ENCODE measurements at places on chromosomes 11 and 22.

- peak; percentile 71 for DNase-seq
These were observed 19.8 kb downstream of the PTDSS2 start for GRCh38 chr11:469684-470560.

DNA sequence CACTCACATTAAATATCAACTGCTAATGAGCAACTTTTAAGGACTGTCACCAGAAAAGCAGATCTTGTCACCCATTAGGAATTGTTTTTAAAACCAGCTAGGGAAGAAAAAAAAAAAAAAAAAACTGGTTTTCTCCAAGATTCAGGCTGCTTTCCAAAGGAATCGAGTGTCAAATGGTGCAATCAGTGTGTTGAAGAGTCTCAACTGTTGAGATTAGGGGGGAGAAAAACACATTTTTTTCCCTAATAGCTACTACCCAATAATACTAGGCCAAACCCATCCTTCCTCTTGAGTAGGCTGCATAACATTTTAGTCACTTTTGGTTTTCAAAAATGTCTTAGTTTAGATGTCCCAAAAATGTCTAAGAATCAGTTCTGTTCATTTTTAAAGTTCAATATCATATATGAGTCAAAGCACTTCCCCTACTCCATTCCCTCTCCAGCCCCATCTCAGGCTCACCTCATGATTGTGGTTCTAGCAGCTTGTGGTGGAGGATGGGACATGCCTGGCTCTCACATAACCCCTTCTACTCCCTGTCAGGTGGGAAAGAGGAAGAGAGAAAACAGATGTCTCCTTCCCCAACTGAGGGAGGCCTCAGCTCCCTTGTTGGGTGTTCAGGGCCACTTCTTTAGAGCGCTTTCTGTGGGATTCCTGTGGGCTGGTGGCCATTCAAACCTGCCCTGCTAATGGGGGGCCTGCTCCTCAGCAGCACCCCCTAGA, 193.6 kb downstream of the CWF19L2 start:
- DNase-seq = no peak

DNA sequence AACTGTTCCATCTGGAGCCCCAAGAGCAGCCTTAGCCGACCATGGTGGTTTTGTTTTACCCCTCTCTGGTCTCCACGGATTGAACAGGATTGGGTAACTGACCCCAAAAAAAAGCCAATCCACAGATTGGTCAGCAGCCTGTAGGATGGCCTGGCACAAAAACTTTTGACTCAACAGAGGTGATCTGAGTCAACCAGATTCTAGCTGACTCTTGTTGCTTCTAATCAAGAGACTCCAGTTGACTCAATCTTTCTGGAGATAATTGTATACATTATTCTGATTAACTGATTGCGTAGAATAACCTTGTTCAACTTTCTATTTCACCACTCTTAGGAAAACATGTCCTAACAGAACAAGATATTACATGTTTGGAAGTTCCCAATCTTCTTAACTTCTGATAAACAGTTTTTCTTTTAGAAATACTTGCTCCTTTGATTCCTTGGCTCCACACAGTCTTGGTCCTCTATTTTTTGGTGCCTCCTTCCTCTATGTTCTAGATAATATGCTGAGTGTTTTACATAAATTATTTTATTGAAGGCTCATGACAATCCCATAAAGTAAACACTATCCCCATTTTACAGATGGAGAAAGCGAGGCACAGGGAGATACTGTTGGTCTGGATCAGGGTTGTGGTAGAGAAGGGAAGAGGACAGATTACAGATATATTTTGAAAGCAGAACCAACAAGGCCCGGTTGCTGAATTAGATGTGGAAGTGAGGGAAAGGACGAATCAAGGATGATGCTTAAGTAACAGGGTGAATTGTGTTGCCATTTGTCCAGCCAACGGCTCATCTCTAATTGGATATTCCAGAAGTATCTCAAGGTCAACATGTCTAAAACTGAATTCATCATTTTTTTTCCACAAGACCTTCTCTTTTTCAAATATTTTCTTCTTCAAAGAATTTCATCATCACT, 11.5 kb upstream of the ZC3H12C start:
- DNase-seq = no peak

- DNase-seq = peak; percentile 70
These were observed 600 bp downstream of the FCHSD2 start for GRCh38 chr11:73141309-73142127.

DNA sequence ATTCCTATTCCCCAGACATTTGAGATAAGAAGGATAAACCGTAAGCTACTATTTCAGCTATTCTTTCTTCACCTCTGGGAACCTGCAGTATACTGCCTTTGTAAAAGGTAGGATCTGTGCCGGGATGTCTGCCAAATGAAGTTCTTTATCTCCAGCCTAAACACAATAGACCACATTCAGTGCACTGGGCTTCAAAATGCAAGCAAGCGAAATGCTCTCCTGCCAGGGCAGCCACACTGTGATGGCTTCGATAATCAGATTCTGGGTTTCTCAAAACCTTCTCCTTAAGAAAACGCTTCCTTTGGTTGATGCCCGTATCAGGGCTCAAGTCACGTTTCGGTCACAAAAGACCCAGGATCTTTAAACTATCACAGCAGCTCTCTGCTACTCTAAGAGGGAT, 299.5 kb upstream of the B3GAT1 start:
- DNase-seq = no peak

GRCh38 chr22:44628835-44629234, 73.2 kb upstream of the PRR5 start:
- no peak for DNase-seq

DNA sequence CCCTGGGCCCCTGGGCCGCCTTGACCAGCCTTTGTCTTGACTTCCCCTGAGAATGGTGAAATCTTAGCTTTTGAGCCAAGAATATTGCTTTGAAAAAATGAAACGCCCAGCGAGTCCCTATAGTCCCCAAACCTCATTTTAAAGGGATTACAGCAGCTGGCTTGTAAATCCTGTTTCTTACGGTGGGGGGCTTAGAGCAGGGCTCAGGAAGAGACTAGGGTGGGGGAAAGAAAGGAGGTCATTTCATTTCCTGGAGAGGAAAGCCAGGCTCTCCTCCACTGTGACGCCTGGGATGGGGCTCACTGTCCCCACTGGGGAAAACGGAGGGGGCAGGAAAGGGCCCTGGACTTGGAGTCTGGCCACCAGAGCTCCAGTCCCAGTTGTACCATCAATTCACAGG, 72.2 kb upstream of the ALX4 start:
- no peak for DNase-seq

GRCh38 chr11:131688048-131688693, 317.8 kb downstream of the NTM start:
- no peak for DNase-seq

DNA sequence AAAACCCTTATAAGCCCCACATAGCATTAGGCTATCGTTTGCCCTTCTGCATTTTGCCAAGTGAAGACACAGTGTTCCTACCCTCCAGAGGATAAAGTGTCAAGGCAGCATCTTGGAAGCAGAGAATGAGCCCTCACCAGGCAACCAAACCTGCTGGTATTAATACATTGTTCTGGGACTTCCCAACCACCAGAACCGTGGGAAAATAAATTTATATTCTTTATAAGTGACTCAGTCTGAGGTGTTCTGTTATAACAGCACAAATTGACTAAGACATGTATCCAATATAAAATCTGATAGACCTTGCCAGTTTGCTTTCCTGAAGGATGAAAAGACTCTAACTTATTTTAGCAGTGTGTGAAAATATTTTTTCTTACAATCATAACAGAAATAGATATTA, 792.5 kb upstream of the LRRC4C start:
- no peak for DNase-seq

- DNase-seq = no peak
These were observed 28.3 kb upstream of the UPB1 start for GRCh38 chr22:24466716-24467328.

- no peak for DNase-seq
These were observed 106.5 kb downstream of the TMEM135 start for GRCh38 chr11:87144252-87144651.

- DNase-seq = no peak
These were observed 489.7 kb downstream of the MIAT start for GRCh38 chr22:27146866-27147633.

GRCh38 chr11:66568124-66568916, at the start of gene CTSF:
Gene CTSF (minus strand): TSS chr11:66568606. CDS start chr11:66568486, 120 bp downstream.
- DNase-seq = peak; percentile 94

DNA sequence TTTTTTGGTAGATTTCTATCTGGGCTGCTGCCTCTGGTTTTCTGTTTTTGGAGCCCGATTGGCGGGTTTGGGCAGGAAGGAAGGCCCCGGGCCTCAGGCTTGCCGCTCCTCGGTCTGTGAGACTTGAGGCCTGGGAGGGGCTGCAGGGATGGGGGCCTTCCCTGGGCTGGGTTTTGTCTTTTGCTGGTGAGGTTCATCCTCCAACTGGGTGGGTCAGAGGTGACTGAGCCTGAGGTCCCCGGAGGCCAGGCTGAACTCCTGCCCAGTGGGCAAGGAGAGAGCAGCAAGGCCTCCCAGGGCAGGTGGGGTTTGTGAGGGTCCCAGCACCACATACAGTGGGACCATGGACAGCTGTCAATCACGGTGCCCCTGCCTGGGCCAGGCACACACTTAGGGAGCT, 15.0 kb downstream of the MPPED1 start:
- no peak for DNase-seq

DNA sequence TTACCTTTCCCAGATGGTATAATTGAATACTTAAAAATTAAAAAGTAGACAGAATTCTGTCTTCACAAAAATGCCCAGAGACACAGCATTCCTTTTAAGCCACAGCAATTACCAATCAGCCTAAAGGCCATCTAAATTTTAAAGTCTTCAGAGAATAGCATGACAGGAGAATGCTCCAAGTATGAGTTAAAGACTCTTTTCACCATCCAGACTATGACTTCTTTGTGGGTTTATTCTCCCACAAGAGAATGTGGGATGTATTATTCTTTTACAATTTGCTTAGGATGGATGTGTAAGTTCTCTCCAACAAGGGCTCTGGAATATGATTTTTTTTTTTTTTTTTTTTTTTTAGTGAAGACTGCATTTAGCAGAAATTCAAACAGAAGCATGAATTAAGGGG, 249.9 kb downstream of the TTC28 start:
- no peak for DNase-seq

DNA sequence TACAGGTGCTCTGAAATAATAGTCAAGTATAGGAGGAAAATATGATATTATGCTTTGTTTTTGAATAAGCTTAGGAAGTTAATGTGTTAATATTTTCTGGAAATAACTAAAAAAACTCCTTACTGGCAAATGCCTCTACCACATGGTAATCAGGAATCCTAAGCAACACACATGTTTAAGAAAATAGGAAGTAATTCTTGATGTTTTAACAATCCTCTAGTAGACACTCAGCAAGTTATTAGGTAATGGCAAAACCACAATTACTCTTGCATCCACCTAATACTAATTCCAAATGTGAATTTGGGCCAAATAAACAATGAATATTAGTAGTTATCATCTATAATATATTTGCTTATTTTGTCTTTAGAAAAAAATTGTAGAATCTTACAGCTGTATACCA, 53.6 kb downstream of the SLC35F2 start:
- no peak for DNase-seq

DNA sequence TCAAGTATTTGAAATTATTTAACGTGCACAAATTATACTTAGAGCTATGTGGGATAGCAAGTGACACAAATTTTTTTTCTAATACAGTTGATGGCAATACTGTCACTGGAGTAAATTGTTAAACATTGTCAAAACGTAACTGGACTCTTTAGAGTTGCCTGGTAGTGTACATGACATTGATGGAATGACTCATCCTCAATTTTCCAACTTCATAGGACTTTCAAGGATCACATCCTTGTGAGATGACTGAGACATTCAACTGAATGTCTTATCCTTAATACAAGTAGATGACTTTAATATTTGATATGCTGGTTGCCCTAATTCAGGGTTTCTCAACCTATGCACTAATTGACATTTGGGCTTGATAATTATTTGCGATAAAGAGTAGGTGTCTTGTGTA, 310.0 kb downstream of the SWAP70 start:
- DNase-seq = no peak

- no peak for DNase-seq
These were observed 31.8 kb downstream of the DLG2 start for GRCh38 chr11:85595285-85595884.

DNA sequence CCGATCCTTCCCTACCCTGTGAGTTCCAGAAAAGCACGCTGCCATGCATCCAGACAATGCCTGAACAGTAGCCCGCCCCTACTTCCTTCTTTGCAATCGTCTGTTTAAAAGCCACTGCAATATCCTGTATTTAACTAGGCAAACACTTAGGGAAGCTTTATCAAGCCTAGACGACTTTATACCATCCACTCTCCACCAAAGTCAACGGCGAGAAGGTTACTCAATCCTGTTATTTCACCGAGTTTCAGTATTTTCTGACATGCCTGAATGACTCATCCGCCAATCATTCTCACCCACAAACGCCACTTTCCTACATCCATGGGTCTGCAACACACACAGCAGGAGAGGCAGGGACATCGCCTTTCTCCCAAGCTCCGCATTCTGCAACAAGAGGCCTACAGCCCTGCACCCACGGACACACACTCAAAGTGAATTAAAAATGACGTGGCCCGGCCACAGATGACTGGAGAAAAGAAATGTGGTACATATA, 9.3 kb downstream of the CELSR1 start:
- no peak for DNase-seq

DNA sequence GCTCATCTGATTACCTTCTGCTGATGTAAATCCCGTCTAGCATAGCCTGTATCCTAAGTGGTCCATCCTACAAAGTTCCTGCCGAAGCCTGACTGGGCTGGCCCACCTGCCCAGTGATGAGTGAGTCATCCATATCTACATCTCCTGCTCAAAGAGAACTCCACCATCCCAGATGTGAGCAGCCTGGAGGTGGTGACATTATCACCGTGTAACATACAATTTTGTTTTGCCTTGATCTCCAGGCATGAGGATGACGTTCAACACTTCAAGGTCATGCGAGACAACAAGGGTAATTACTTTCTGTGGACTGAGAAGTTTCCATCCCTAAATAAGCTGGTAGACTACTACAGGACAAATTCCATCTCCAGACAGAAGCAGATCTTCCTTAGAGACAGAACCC, 5.6 kb downstream of the TMA7B start:
- DNase-seq = no peak

- no peak for DNase-seq
These were observed 920.1 kb downstream of the BRD1 start for GRCh38 chr22:48907591-48907990.

GRCh38 chr22:28703436-28703835, 23.8 kb upstream of the TTC28 start:
- no peak for DNase-seq

GRCh38 chr22:17647991-17648390, 9.4 kb downstream of the BCL2L13 start:
- DNase-seq = no peak

DNA sequence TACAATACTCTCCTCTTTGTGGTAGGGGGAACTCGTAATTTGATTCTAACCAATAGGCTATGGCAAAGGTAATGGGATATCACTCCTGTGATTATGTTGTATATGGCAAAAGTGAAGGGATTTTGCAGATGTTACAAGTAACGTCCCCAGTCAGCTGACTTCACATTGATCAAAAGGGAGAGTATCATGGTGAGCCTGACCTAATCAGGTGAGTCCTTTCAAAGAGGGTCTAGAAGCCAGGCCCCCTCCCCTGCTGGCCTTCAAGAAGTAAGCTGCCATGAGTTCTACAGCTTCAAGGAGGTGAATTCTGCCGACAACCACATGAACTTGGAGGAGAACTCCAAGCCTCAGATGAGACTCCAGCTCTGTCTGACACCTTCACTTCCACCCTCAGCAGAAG, 20.0 kb downstream of the TBRG1 start:
- no peak for DNase-seq

GRCh38 chr22:38966380-38966702, 8.9 kb downstream of the APOBEC3A start:
- no peak for DNase-seq
